PC-3 (cell line): ENCODE measurements at places on chromosomes 6 and 20.

DNA sequence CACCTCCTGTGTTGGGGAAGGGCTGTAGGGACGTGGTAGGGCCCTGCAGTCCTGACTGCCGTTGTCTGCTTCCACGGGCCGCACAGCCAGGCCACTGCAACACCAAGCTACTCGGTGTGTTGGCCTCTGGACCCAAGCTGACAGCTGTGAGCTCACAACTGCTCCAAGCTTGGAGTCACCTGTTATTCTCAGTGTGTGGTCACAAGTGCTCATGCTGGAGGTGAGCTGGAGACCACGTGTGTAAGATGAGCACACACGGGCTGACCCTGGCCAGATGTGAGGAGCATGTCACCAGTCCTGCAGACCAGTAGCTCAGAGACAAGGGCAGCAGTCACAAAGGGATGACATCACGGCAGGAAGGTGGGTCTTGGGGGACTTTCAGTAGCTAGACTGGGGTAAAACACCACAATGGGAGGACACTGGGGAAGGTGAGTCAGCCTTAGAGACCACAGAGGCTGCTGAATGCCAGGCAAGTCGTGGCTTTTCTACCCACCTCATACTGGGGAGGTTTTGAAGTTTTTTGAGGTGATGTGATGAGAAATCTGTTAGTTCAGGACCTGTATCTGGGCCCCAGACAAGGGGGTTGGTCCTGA lies 87.3 kb downstream of the FAM120B start:
- DNase-seq, result no peak

DNA sequence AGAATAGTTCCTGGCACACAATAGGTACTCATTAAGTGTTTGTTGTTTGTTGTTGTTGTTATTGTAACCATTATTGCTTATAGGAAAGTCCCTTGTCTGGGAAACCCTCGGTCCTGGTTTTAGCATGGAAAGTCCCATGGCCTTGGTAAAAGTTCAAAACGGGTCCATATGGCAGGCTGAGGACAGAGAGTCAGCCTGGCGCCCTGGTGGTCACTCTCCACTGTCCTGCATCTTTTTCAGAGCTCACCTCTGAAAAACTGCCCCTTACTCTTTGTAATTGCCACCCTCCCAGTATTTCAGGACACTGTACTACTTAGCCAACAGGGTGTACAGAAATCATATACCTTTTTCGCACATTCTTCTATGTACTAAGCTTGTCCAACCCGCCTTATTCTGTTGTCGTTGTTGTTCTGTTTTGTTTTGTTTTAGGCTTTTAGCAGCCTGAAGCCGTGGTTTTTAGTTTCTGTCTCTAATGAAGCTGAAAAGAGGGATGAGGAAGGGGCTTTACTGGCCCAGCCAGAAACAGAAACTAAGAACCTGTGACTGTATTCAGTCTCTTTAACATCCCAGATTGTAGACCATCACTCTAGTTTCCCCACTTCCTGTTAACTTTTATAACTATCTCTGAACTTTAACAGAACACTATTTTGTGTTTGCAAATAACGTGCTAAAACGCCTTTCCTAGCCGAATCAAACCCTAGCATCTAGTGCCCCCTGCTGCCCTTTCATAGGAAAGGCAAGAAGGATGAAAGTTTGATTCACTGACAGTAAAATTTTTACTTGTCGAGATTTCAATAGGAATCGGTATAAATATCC lies 7.6 kb upstream of the TMEM14A start:
- peak; percentile 77 for DNase-seq

- DNase-seq, result no peak
These were observed 506.4 kb upstream of the JAG1 start for GRCh38 chr20:11180186-11180585.

- DNase-seq, result peak; percentile 59
These were observed 6.8 kb upstream of the ADTRP start for GRCh38 chr6:11785415-11785773.

DNA sequence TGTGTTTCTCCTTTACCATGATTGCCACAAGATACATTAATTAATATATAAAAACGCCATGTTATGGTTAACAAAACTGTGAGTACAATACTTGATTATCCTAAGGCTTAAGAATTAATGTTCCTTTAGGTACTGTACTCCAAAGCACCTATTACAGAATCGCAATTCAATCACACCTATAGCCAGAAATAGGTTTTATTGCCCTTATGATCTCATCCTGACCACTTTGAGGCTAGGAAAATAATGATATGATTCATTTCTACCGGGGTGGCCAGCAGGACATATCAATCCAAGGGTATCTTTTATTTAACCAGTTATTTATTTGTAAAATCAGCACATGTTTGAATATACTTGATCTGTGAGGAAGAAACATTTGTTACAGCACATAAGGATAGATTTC lies 396.6 kb upstream of the GJE1 start:
- DNase-seq, result peak; percentile 32

DNA sequence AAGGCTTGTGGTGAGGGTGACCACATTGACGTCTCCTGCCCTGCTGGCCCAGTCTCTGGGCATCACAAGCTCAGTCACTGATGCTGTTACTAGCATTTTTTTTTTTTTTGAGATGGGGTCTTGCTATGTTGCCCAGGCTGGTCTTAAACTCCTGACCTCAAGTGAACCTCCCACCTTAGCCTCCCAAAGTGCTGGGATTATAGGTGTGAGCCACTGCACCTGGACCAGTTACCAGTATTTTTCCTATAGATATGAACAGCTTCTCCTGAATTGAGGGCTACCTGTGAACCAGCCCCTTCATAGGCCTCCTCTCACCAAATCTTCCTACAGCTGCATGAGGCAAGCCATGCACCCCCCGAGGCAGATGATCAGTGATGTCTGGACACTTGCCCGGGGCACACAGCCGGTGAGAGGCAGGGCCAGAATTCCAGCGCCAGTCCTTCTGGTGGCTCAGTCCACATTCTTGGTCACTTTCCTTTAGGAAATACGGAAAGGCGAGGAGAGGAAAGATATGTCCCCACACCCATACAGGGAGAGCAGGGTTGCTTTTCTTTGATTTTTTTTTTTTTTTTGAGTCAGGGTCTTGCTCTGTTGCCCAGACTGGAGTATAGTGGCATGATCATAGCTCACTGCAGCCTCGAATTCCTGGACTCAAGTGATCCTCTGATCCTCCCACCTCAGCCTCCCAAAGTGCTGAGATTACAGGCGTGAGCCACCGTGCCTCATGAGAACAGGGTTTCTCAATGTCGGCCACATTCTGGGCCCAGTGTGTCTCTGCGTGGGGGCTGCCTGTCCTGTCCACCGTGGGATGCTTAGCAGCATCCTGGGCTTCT lies 50.7 kb downstream of the UBE2V1 start:
- DNase-seq, result no peak

DNA sequence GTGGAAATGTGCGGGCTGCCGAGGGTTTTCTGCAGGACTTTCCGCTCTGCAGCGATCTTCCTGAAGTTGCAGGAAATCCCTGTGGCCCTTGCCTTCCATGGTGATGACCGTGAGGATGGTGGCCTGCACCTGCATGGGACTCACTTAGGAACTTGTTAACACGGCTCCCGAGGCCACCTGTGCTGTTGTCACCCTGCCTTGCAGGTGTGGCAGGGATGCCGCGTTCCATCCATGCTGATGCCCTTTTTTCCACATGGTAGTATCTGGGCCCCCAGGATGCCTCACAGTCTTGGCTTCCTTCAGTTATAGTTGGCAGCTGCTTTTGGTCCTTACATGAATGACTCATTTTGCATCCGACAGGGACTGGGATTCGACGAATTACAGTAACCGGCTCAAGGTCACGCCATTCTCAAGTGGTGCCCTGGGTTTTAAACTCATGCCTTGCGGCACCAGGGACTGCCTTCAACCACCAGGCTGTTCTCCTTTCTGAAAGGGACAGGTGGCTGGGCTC lies 37.2 kb downstream of the SYNJ2 start:
- DNase-seq, result no peak

GRCh38 chr20:20582734-20583133 lies 129.7 kb downstream of the RALGAPA2 start:
- no peak for DNase-seq

DNA sequence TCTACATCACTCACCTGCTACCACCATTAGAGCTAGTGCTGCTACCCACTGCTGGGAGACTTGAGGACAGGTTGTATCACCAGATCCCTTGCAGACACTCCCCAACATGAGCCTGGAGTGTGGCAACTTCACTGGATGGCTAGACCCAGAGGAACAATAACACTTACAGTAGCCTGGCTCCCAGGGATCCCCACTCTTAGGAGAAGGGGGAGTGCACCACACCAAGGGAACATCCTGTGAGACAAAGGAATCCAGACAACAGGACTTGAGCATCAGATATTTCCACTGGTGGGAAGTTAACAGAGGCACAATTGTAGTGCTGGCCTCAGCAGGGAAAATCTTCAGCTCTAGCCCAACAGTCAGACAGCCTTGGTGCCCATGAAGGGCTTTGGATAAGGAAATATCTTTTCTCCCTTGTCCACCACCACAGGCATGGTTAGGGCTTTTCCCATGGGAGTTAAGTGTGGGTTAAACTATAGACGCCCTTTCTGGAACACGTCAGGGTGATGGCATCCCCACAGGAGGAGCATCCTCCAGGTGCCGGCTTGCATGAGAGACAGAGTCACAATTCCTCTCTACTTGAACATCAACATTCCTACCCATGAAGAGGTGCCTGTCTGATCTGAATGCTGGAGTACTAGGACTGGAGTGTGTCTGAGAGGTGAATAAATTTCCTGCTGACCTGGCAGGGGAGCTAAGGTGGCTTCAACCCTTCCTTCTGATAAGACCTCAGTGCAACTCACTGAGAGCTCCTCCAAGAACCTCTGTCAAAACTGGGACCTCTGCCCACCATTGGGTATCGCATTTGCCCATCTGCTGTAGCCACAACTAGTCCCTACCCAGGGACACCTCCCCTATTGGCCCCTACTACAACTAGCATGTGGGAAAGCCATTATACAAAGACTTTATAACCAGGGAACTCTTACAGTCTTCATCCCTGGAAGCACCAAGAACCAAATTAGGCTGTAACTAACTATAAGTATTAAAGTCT lies 55.4 kb upstream of the SIRPG start:
- DNase-seq, result no peak

GRCh38 chr6:24004062-24004461 lies 122.0 kb upstream of the NRSN1 start:
- DNase-seq, result peak; percentile 61

GRCh38 chr6:111759331-111759835 lies 113.9 kb downstream of the FYN start:
- no peak for DNase-seq

GRCh38 chr6:16723826-16724225 lies 37.4 kb downstream of the ATXN1 start:
- peak; percentile 90 for DNase-seq

GRCh38 chr6:107816818-107817217 lies 7.3 kb downstream of the SCML4 start:
- no peak for DNase-seq

GRCh38 chr20:54284928-54285704 lies 77.2 kb downstream of the PFDN4 start:
- peak; percentile 78 for DNase-seq

DNA sequence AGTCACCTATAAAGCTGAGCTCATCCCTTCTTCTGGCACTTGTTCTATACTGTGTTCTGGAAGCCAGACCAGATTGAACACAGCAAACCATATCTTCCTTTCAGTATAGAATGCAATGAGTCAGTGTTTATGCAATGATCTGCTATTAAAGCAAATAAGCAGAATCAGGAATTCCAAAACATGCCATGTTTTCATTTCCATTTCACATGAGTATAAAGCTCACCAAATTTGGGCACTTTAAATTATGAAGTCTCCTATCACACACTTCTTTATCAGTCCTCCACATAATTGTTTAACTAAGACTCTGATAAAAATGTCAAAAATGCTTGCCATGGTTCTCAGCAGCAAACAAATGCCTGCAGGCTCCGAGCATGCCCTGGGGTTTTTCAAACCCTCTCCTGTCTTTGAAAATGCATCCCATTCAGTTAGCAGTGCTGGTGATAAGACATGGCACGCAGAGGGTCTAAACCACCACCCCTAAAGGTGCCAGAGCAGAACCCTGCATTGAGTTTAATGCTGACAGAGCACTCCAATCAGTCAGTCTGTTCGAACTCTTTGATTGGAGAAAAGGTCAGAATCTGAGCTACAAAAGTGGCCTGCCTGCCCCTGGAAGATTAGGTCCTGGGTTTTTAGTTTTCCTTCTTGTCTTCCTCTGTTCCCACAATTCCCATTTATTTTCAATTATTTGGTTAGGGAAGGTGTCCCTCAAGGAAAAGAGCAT lies 234.1 kb downstream of the GMPR start:
- peak; percentile 73 for DNase-seq

DNA sequence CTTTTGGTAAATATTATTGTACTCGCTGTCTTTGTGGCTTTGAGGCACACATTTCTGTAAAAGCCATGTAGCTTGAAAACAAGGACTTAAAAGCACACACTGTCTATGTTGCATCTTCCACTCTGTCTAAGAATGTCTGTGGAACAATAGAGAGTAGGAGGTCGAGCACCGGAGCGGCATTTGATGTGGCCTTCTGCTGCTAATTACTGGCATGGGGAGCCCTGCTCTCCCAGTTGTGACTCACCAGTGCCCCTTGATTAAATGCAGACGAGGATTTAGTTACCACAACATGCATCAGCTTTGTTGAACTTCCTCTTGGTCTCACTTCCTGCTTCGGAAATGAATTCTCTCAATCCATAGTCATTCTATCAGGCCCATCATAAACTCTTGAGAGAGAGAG lies 680.7 kb upstream of the SLC35B3 start:
- peak; percentile 12 for DNase-seq

DNA sequence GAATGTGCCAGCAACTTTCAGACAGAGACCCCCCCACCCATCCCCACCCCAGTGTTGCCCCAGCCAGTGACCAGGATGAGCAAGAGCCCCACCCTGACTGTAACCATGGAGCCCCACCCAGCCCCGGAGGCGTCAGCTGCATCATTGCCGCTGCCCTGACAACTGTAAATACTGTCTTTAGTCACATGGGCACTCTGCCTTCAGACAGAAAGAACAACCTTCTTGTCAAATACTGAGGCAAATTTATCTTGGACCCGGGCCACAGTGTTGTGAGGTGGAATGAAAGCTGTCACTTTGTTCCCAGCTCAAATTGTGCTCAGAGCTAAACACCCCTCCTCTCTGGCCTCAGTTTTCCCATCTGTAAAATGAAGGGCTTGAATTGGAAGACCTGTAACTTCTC lies 23.7 kb downstream of the MOCS3 start:
- peak; percentile 100 for DNase-seq

DNA sequence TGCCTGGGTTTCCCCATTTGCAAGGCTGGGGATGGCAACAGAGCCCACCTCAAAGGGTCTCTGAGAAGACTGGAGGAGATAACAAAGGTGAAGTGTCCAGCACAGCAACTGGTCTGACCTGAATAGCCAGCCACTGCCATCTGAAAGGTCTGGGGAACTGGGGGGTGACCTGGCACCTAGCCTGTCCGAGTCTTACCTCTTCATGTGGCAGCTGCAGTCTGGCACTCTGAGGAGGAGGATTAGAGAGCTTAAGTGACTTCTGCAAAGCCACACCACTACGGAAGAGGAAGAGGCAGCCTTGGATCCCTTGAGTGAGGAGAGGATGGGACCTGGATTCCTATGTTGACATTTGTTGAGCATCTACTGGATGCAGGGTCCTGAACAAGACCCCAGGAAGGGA lies 22.2 kb downstream of the C20orf203 start:
- no peak for DNase-seq
